ENCODE measurements at places on chromosomes 1 and 21.

- no peak for DNase-seq
These were observed 79.4 kb downstream of the SEC16B start for GRCh38 chr1:177890479-177890878.

- no peak for DNase-seq
These were observed 92.6 kb downstream of the ST3GAL3 start for GRCh38 chr1:43799656-43800635.

GRCh38 chr1:162966613-162967012, 102.5 kb upstream of the RGS4 start:
- no peak for DNase-seq

DNA sequence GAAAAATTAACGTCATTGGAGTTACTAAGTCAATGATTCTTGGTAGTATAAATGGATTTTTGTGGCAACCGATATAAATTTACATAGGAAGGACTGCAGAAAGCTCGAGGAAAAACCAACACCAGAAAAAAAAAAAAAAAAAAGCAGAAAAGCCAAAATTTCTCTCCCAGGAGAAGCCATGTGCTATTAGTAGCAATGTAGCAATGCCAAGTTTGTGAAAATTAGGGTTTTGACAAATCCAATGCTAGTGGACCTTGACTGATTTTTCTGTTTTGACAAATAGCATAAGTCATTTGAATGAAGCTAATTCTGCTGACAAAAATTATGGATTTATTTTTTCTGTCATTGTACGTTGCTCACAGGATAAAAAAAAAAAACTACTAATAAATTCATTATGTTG, 1561.9 kb downstream of the MRPL39 start:
- no peak for DNase-seq

- no peak for DNase-seq
These were observed 122.5 kb upstream of the POU3F1 start for GRCh38 chr1:38169121-38169520.

GRCh38 chr1:113453771-113454083, 63.4 kb downstream of the MAGI3 start:
- no peak for DNase-seq

GRCh38 chr21:26422138-26422537, 150.9 kb downstream of the CYYR1 start:
- DNase-seq, result no peak

- no peak for DNase-seq
These were observed 50.1 kb downstream of the SSBP3 start for GRCh38 chr1:54355931-54356679.

- no peak for DNase-seq
These were observed 5.1 kb upstream of the TMEM222 start for GRCh38 chr1:27316860-27317259.

DNA sequence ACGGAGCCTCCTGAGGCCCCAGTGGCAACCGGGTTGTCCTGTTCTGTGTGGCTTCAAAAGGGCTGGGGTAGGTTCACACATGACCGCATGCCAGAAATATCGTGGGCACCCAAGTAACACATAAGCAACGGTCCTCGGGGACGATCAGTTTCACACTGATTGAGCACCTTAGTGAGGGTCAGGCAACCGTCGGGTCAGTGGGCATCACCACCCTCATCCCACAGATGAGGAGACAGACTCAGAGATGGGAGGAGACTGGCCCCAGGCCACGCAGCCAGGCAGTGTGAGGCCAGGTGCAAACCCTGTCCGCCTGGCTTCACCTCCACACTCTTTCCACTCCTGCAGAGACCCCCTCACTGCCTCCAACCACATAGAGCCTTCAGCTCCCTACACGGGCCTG, 309.8 kb downstream of the MATN1 start:
- DNase-seq, result no peak

- DNase-seq, result no peak
These were observed 153.5 kb downstream of the DPYD start for GRCh38 chr1:97767381-97767780.

- no peak for DNase-seq
These were observed 92.3 kb downstream of the PDE9A start for GRCh38 chr21:42745511-42746239.

DNA sequence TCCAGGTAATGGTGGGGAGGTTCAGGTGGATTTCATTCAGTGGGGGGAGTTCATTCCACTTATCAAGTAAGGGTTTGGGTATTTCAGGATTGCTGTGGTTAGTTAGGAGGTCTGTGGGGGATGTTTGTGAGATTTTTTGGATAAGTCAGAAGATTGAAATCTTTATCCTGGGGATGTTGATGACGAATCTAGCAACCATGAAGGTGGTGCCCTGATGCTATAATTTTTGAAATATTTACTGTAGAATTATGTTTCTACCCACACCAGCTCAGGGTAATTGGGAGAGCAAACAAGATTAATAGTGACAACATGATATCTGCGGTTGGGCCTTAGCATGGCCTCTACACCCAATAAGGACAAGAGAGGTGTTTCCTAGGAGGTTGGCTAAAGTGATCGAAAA, 28.3 kb downstream of the SUCO start:
- DNase-seq, result no peak

DNA sequence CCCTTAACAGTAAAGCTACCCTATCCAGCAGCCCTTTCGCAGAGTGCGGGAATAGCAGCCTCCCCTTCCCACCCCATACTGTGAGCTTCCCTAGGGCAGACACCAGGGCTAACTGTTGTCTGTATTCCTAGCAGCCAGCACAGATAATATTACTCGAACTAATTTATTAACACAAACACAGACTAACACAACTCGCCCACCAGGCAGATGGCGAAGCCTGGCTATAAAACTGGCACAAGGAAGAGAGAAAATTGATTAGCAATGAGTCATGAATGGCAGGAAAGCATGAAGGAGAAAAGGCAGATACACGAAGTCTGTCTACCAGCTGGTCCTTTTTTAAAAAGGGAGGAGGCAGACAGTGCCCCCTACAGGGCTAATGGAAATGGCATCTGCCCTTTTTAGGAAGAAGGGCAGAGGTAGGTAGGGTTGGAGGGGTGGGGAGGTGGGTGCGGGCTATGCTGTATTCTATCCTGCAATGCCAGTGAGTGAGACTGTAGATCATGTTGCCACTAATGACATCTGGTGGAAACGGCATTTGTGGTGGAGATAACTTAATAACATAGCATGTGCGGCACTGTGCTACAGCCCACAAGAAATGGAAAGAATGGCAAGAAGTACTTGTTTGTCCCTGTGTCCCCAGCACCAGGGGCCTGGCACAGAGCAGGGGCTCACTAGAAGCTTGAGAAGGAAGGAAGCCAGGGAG, 30.6 kb upstream of the CTPS1 start:
- peak; percentile 66 for DNase-seq

DNA sequence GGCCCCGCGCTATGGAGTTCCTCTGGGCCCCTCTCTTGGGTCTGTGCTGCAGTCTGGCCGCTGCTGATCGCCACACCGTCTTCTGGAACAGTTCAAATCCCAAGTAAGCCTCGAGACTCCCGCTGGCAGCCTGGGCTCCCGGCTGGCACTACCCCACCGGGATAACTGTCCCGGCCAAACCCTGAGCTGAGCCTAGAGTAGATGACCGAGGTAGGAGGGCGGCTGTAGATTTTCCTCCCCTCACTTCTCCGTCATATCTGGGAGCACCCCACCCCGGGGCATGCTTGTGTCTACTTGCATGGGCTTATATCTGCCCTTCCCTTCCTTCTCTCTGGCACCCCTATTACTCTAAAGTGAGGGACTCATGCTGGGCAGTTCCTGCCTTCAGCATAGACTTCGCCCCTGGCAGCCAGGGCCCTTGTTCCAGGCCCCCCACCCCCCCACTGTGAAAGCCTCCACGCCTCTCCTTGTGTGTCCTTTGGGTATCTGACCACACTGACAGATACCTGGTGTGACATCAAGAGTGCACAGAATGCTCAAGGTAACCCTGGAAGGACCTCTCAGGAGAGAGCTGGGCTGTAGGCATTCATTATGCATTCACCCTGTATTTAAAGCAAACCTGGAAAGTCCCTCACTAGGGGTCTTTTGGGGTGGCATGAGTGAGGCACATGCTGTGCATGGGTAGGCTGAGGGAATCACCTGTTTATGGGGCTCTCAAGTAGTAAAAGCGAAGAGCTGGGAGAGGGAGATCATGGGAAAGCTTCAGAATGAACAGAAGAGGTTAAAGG, 485 bp downstream of the EFNA1 start:
- DNase-seq, result no peak

GRCh38 chr1:219472596-219472995, 140.3 kb downstream of the ZC3H11B start:
- no peak for DNase-seq

DNA sequence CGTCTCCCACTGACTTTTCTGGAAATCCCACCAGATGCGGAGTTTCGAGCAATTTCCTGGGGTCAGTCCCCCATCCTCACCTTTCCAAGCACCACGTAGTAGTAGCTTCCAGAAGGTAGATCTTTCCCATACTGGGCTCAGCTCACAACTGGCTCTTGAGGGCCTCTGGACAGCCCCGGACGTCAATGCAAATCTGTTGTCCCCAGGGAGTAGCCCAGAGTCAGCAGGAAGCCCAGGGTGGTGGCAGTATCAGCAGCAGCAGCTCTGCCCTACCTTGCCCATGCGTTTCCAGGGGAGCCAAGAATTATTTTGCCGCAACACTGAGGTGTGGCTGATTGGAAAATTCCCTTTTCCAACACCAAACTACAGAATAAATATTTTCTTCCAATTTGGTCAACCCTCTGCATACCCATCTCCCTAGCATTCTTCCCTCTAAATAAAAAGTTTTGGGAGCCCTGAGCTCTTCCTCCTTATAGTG, 70.3 kb downstream of the CD46 start:
- no peak for DNase-seq

DNA sequence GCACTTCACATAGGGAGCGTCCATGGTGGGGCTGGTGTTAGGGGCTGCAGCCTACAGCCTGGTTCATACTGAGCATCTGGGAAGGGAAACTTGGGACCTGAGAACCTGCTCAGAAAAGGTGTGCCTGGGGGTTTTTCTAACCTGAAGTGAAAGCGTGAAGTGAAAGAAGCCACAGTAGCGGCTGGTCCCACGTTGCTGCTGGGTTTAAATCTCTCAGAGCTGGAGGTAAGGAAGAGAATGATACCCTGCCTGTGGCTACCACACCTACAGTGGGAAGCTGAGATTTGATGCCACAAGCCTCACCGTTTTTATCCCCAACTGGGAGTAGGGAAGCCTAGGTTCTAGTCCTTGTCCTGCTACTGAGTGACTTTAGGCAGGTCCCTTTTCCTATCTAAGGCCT, 21.0 kb upstream of the FUCA1 start:
- DNase-seq, result no peak

DNA sequence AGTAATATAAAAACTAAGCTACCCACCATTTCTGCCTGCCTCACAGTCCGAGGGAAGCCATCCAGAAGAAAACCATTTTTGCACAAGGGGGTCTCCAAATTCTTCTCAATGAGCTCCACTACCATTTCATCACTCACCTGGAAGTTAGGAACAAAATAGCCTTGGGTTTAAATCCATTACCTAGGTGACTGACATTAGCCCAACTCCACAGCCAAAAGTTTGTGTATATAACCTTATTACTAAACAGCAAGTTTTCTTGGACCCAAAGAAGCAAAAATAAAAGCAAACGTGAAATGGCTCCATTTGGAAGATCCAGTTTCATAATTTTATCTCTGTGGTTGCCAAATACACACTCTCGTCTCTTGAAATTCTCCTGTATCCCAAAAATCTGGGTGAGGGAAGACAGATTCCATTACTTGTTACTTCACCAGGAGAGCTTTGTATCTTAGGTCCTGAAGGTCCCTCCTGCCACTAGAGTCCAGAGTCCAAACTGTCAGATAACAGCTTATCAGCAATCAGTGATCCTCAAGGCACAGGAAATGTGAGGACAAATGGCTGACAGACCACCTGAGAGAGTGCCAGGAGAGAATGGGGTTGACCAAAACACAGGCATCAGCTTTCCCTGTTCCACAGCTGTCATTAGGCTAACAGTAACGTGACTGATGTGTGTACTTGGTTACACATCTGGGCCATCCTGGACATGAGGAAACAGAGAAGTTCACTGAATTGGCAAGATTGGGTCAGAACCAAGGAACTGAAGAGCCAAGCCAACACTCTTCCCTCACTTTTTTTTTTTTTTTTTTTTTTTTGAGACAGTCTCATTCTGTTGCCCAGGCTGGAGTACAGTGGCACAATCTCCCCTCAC, 14.9 kb downstream of the AK2 start:
- DNase-seq, result no peak

DNA sequence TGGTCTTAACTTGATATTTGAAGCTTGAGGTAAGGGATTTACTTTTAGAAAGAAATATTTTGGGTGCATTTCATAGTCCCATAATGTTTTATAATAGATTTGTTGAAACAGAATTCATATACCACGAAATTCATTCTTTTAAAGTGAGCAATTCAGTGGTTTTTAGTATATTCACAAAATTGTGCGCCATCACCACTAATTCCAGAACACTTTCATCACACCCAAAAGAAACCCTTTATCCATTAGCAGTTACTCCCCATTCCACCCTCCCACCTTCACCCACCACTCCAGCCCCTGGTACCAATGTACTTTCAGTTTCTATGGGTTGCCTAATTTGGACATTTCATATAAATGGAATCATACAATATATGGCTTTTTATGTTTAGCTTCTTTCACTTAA, 38.9 kb upstream of the DMRTB1 start:
- no peak for DNase-seq

- DNase-seq, result no peak
These were observed 212.9 kb downstream of the KCNH1 start for GRCh38 chr1:210920716-210921694.

GRCh38 chr1:149928401-149928724, 760 bp upstream of the SF3B4 start:
- DNase-seq, result no peak

DNA sequence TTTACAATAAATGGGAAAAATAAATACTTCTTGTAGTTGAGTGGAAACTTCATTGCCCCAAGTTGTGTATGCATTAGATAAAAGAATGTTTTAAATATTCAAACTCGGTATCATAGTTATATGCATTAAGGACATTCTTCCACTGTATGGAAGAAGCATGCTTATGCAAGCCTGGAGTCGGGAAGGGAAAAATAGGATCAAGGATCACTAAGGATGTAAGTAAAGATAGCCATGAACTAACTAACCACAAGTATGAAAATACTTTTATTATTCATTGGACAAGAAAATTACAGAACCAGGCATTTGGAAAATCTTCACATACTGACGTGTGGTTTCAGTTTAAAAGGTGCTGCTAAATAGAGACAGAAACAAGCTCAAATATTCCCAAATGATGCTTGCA, 26.9 kb upstream of the DPYD start:
- no peak for DNase-seq

- DNase-seq, result no peak
These were observed 140.2 kb downstream of the PRDM16 start for GRCh38 chr1:3209201-3209600.

GRCh38 chr1:55472784-55473183, 257.6 kb upstream of the USP24 start:
- no peak for DNase-seq

DNA sequence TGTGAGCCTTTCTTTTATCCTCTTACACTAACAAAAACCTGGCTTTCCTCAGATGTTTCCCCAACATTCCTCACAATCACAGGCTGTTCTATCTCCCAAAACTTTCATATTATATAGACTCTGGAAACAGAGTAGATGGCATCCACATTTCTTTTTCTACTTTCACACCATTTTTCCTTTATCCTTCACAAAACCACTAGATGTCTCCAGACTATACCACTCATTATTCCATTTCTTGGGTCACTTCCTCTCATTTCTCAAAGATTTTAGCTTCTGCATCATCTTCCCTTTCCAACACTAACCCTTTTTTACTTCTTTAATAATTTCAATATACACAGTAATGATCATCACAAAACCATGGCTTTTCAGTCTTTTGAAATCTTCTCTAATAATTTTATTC, 286.0 kb upstream of the DEPDC1 start:
- DNase-seq, result no peak

- no peak for DNase-seq
These were observed 155.2 kb upstream of the COA6 start for GRCh38 chr1:234218078-234218477.

- no peak for DNase-seq
These were observed 1.1 kb downstream of the IGFN1 start for GRCh38 chr1:201191653-201192260.
